H1 (cell line): ENCODE measurements at places on chromosomes 3 and 15.

DNA sequence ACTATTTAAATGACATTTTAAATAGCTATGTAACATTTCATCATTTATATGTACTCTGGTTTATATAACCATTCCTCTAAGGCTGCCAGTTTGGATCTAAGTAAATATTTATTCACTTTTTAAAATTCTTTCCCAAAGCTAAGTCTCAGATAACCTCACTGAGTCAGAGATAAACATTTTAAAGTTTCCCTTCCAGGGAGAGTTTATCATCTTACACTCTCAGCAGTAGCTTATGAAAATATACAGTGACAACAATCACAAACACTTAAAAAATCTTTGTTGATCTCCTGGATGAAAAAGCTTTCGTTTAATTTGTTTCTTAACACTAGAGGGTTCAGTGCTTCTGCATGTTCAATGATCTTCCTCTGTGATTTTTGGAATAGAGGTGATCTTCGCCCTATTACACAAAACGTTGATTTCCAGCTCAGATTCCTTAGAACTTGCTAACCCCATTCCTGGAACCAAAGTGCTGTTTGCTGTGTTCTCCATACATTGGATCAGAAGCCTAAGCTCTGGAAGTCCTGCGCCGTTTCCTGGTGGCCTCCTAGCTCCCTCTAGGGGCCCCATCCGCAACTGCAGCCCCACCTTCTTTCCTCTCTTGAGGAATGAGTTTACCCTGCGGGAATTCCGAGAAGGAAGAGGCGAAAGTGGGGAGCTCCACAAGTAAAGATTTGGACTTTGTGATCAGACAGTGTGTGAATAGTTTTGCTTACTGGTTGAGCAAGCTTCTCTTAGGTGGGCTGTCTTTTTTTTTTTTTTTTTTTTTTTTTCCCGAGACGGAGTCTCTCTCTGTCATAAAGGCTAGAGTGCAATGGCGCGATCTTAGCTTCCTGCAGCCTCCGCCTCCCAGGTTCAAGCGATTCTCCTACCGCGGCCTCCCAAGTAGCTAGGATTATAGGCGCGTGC, 29.3 kb upstream of the SACM1L start:
- DNase-seq: peak; percentile 93

DNA sequence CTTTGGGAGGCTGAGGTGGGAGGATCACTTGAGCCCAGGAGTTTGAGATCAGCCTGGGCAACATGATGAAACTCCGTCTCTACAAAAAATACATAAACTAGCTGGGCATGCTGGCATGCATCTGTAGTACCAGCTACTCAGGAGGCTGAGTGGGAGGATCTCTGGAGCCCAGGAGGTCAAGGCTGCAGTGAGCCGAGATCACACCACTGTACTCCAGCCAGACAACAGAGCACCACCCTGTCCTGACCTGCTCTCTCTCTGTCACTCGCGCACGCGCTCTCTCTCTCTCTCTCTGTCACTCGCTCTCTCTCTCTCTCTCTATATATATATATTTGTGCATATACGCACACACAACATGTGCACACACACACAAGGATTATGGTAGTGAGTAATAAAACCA, 61.8 kb downstream of the IL16 start:
- no peak for DNase-seq

DNA sequence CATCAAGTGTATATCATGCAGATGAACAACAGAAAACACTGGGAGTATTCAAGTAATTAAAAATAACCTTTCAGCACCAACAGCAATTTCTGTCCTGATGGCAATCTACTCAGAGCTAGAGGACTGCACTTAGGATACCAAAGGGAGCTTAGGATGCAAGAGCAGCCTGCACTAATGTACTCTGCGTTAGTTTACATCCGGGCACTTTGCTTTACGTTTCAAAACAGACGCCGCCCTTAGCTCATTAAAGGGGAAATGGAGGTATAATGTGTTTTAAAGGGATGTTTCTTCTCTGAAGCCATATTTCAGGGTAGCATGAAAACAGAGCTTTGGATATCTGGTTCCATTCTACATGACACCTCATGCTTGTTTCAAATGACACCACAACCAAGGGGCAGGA, 14.0 kb upstream of the B3GNT5 start:
- no peak for DNase-seq

DNA sequence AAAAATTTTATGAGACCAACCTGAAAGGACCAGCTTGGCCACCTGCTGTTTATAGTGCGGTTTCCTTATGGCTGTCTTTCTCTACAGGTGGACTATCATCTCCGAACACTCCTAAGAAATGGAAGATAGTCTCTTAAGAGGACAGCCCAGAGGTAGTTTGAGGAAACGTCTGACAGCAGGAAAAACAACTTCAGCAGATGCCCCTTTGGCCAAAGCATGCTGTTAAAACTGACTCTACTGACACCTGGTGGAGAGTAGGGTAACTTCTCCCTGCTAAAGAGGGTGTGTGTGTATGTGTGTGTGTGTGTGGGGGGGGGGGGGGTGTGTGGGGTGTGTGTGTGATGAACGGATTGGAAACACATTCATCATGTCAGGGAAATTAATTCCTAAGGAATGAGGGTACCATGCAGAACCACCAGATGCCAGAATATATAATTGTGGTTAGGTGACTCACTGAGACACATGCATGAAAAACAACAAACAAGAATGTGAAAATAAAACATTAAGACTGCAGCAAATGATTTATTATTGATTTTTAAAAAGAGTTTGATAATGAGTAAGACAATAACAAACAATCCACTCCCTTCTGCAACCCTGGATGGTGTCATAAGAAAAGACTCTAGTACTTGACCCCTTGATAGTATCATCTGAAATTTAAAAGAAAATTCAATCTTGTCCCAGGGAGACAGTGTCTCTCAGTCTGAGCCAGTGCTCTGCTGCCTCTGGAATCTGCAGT, 256.5 kb downstream of the THRB start:
- DNase-seq: peak; percentile 51

DNA sequence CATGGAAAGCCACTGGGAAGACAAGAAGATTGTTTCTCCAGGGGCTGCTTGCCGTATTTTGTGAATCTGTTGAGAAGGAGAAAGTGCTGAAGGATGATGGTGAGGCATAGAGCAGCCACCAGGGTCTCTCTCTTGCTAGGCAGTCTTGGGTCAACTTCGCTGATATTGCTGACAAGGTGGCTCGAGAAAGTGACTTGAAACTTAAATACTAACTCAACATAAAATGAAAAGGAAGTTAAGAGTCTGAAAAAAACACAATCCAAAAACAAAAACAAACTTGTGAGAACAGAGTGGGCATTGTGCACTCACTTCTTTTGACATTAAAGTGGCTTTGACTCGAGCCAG, 90.1 kb downstream of the CHST2 start:
- no peak for DNase-seq

DNA sequence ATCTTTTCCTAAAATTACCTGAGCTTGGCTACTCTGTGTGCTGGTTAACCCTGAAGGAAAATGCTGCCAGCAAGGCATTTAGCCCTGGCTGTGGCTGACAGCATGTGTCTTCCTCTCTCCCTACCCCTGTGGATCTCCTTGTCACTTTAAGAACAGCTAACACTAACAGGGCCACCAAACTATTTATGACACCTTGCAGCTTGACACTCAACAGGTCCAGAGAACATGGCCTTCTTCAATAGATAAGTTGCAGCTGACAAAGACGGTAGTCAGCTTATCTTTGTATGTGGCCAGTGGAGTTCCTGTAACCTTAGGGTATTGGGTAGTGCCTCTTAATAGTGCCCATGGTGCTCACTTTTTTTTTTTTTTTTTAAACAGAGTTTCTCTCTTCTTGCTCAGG, 32.0 kb upstream of the COPB2 start:
- DNase-seq: no peak

- no peak for DNase-seq
Measured at GRCh38 chr3:72078676-72079368, 293.9 kb upstream of the PROK2 start.

DNA sequence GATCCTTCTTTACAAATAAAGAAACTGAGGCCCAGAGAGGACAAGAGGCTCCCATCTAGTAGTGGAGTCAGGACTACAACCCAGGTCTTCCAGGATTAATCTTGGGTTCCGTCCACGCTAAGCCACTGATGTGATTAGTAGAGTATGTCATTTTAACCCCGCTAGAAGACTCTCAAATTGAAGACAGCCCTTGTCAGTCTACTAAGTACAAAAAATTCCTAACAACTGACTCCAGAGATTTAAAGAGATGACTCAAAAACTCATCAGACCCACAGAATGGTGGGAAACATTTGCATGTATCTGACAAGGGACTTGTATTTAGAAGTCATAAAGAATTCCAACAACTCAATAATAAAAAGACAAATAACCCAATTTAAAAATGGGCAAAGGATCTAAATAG, 145.3 kb downstream of the CNTN3 start:
- no peak for DNase-seq

DNA sequence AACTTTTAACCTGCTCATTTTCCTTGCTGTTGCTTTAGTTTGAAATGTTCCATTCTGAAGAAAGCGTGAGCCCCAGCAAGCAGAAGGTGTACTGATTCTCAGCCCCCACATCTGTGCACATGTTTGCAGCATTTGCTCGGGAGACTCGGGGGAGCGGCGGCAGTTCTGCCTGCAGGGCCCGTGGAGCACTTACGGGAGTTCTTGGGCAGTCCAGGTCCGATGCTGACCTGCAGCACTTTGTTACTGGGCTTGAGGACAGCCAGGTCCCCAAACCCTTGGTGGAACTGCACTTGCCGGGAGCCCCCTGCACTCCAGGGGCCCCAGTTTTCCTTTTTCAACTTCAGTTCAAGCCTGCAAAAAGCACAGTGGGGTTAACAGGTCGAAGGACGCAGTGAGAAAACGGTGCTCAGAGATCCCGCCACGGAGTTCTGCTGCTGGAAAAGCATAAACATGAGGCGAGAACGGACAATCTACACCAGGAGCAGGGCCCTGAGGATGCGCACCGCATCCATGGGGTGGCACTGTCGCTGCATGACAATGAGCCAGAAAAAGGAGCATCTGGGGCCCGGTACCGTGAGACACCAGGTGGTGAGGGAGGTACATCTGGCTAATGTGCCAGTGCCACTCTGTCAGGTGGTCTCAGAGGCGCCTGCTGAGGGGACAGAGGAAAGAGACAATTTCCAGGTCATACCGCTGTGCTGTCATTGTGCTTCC, 45.6 kb upstream of the LDHAL6B start:
- DNase-seq: peak; percentile 73

- peak; percentile 45 for DNase-seq
Measured at GRCh38 chr15:40047415-40048210, 8.6 kb upstream of the SRP14 start.

DNA sequence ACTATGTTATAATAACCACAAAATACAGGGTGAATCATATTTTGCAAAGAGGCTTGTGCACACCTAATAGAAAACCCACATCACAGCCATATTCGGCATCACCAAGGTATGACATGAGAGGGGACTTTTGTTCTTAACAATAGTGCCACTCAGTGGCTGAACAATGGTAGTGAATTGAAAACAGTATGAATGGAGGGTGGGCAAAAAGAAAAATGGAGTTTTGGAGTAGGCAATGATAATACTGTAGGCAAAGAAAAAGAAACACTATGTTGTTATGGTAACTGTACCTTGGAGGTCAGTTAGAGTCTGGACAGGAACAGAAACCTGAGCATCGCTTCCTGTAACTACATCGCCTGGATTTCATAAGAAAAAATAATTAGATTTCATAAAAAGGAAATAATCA, 348.6 kb downstream of the PLCL2 start:
- no peak for DNase-seq

GRCh38 chr3:37173806-37174205, 576 bp downstream of the LRRFIP2 start:
- DNase-seq: no peak

DNA sequence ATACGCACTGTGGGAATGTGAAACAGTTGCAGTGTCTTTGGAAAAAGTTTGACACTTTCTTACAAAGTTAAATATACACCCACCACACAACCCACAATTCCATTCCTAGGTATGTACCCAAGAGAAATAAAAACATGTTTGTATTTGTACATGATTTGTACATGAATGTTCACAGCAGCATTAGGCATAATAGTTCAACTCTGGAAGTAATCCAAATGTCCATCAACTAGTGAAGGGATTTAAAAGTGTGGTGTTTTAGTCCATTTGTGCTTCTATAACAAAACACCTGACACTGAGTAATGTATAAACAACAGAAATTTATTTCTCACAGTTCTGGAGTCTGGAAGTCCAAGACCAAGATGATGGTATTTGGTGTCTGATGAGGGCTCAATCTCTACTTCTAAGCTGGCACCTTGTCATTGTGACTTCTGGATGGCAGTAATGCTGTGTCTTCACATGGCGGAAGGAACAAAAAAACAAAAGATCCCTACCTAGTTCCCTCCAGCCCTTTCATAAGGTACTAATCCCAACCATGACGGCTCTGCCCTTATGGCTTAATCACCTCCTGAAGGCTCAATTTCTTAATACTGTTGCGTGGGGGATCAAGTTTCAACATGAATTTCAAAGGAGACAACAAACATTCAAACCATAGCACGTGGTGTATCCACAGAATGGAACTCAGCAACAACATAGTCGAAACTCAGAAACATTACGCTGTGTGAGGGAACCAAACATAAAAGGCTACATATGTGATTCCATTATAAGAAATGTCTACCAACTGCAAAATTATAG, 120.5 kb downstream of the AQP9 start:
- no peak for DNase-seq

- no peak for DNase-seq
Measured at GRCh38 chr15:38829086-38829485, 264.5 kb upstream of the RASGRP1 start.

DNA sequence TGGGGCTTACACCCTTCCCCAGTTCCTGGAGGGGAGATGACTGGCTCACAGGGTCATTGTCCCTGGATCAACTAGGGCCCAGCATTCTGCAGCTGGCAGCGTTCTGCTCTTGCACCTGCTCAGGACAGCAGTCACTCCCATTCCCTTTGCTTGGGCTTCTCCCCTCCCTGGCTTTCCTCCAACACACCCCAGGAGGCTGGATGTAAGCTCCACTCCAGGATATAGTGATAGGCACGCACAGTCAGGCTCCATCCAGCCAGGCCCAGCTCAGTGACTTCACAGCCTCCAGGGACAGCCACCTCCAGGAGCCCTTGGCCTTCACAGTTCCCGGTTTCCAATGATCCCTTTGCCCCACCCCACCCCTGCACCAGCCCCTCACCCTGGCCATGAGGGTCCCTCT, 1.9 kb downstream of the SPTBN5 start:
- DNase-seq: no peak

DNA sequence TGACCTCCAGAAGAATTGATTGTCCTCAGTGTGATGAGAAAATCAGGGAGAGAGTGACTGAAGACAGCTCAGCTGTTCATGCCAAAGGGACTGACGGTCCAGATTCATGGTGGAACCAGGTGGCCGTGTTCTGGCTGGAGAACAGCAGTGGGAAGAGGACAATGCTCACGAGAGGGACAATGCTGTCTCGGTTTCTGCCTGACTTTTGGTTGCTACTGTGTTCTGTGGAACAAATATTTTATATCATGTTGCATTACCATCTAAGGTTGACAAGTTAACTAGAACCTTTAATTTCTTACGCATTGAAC, 58.0 kb upstream of the ULK4 start:
- DNase-seq: no peak

- peak; percentile 75 for DNase-seq
Measured at GRCh38 chr3:141231952-141232823, 563 bp downstream of the PXYLP1 start.

- no peak for DNase-seq
Measured at GRCh38 chr3:58801541-58801940, 135.0 kb upstream of the FAM3D start.
